ENCODE measurements at places on chromosomes 2 and 18. TPM values are rescaled to one million over a fixed set of nuclear protein-coding genes. Genes with fewer than 3 reads are reported as not detected.

- H3K27me3 ChIP-seq = no peaks in the 10 kb centered on the region
- H3K4me1 ChIP-seq = no peaks in the 10 kb centered on the region
- H3K27ac ChIP-seq = no peak overlapping the region
- H3K4me3 ChIP-seq = no peak overlapping the region
- no peak for DNase-seq
These were observed 127.0 kb downstream of the ST6GAL2 start for GRCh38 chr2:106758901-106759497.

- H3K27ac ChIP-seq = no peak overlapping the region
- H3K4me1 ChIP-seq = no peaks in the 10 kb centered on the region
- H3K27me3 ChIP-seq = no peaks in the 10 kb centered on the region
- H3K36me3 ChIP-seq = no peaks in the 10 kb centered on the region
- no peak overlapping the region for H3K4me3 ChIP-seq
These were observed 495.4 kb upstream of the CDH7 start for GRCh38 chr18:65255417-65255816.

GRCh38 chr2:174473796-174474195, 13.0 kb downstream of the GPR155 start:
- no peak overlapping the region for H3K27ac ChIP-seq
- H3K27me3 ChIP-seq = no peaks in the 10 kb centered on the region
- H3K4me1 ChIP-seq = peaks cover 6% of the 10 kb centered on the region
- no peaks in the 10 kb centered on the region for H3K36me3 ChIP-seq

- no peaks in the 10 kb centered on the region for H3K36me3 ChIP-seq
- H3K27me3 ChIP-seq = peaks cover 30% of the 10 kb centered on the region
- DNase-seq = peak; percentile 96
- no peak overlapping the region for H3K4me3 ChIP-seq
- peaks cover 11% of the 10 kb centered on the region for H3K4me1 ChIP-seq
- H3K27ac ChIP-seq = no peak overlapping the region
These were observed 6.5 kb downstream of the SPR start for GRCh38 chr2:72893594-72894319.

Gene BOLL
- not detected for total RNA-seq

Gene NUP35
- total RNA-seq = 8.3 TPM

All from osteoblast (primary cell).